Stimulated activated CD4-positive, alpha-beta T cell treated with anti-CD3 and anti-CD28 coated beads, Interleukin-15, amount 100 ng/mL, for 1 hour (primary cell): ENCODE measurements at places on chromosomes 2 and 18.

DNA sequence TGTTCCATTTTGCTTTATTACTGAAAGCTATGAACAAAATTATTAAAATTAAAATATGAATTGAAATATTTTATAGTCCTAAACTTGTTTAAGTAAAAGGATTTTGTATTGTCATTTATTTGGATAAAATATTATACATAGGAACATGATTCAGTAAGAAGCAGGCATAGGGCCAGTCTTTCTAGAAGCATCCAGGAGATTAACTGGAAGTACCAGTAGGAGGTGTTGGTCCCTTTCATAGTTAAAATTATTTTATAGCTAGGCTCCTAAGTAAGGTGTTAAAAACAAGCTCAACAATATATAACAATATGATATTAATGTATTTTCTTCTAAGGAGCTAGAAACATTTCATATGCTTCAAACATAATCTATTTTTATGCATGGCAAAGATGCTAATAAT lies 43.7 kb downstream of the FIGN start:
- DNase-seq = no peak

DNA sequence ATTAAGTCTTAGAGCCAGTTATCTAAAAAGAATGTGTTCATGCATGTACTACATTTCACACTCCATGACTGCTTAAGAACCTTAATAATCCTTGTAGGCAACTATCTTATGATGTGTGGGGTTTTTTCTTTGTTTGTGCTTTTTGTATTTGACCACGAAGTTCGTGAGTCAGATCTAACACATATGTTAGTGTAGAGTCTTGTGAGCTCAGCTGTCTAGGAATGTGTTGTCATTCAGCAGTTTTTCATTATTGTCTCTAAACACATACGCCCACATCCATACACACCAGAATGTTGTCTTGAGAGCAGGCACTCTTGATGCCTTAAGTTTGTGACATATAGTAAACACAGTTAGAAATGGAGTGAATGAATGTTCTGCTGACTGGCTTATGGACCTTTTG lies 38.4 kb downstream of the CAB39 start:
- no peak for DNase-seq

DNA sequence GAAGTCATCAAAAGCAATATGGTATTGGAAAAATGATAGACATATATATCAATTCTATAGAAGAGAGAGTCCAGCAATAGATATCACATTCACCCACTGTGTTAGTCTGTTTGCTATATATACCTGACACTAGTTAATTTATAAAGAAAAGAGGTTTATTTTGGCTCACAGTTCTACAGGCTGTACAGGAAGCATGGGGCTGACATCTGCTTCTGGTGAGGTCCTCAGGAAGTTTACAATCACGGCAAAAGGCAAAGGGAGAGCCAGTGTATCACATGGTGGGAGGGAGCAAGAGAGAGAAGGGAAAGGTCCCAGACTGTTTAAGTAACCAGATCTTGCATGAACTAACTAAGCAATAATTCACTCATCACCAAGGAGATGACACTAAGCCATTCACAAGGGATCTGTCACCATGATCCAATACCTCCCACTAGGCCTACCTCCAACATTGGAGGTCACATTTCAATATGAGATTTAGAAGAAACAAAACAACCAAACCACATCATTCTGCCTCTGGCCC lies 470.6 kb downstream of the METTL4 start:
- DNase-seq = no peak

GRCh38 chr18:31426021-31426420 lies 21.5 kb upstream of the DSG3 start:
- DNase-seq = no peak

GRCh38 chr2:214593727-214594126 lies 182.9 kb downstream of the VWC2L start:
- no peak for DNase-seq

- DNase-seq = no peak
Measured at GRCh38 chr2:155633887-155634570, 698.5 kb downstream of the NR4A2 start.

- no peak for DNase-seq
Measured at GRCh38 chr2:172558372-172558771, 2.5 kb downstream of the PDK1 start.

GRCh38 chr2:15733867-15734673 lies 142.4 kb downstream of the DDX1 start:
- DNase-seq = no peak

- no peak for DNase-seq
Measured at GRCh38 chr2:162215162-162215561, 28.1 kb downstream of the FAP start.

DNA sequence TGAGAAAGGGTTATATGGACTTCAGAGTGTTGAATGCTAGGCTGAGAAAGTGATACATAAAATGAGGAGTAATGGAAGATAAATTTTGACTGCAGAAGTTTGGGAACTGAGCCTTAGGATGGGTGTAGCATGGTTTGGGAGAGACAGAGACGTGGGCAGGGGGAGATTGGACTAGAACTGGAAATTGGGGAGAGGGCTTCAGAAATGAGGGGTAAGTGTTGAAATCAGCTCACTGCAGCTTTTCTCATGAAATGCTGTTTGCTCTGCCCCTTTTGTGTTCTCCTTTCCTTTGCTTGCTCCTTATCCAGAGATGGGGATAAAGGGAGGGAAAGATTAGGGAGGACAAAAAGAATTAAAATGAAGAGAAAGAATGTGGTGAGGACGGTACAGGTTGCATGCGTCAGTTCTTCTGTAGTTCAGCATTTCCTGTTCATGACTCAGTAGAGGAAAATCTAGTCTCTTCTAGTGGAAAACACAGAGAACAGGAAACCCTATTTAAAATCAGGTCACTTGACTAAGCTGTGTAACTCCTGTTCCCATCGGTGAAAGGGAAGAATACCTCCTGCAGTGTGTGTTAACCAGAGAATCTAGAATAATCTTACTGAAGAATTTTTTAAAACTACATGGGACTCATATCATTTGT lies 105.6 kb downstream of the CRIM1 start:
- DNase-seq = no peak

DNA sequence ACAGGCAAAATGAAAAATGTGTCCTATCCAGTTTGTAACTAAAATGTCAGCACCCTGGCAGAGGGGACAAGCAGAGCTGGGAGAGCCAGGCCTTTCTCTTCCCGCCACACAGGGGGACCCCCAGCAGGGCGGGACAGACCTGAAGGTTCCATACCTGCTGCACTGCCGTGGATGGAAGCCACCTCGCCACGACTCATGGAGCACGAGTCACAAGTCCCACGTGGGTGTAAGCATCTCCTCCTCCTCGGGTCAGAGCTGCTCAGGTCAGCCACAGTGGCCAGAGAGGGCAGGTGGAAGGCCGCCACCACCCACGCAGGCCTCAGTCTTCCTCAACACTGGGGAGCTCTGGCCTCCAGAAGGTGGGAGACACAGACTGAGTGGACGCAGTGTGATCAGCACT lies 21.0 kb downstream of the C1QL2 start:
- no peak for DNase-seq

- DNase-seq = no peak
Measured at GRCh38 chr2:69185807-69186206, 172.8 kb downstream of the ANTXR1 start.

DNA sequence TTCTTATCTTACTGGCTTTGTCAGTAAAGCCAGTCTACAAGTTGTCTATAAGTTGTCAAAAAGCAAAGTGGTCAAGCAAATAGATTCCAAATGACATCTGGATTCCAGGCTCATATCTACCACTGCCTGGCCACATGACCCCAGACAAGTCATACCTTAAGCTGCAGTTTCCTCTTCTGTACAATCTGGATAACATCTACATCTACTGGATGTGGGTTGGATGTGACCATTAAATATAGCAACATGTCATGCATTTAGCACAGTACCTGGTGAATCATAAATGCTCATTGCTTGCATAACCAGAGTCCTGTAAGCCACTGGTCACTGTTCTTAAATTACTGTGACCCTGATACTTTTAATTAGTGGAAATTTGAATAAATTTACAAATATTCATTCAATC lies 16.8 kb downstream of the COBLL1 start:
- DNase-seq = no peak

GRCh38 chr2:62568983-62569837 lies 63.2 kb upstream of the TMEM17 start:
- DNase-seq = no peak

DNA sequence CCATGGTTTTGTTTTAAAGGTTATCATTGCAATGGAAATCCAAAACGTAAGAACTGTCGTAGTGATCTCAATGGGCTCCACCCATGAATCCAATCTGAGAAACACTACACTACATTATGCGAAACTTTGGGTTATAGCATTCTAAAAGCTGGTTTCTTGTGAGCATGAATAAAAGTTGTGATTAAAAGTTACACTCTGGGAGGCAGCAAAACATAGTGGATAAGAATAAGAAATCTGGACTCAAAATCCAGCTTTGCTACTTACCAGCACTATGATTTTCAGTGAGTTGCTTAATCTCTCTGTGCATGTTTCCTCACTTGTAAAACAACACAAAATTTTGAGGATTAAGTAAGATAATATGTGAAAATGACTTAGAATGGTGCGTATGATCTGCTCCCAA lies 25.7 kb upstream of the THOC1 start:
- no peak for DNase-seq

GRCh38 chr2:133829450-133830020 lies 261.3 kb upstream of the NCKAP5 start:
- no peak for DNase-seq

DNA sequence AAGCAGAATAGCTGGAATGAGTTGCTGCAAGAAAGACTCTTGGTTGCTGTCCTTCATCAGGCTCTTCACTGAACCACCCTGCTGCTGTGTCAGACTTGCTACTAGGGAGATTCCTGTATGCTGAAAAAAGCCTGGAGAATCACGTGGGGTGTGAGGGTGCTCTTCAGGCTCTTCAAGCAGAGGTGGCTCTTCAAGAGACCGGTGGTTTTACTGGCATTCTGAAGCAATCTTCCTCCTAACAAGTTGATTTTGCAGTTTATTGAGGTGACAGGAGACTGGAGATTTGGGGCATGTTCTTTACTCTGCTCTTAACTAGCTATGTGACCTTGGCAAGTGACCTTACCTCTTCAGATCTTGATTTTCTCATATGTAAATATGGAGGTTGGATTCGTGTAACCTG lies 14.1 kb downstream of the TMEM178A start:
- no peak for DNase-seq

DNA sequence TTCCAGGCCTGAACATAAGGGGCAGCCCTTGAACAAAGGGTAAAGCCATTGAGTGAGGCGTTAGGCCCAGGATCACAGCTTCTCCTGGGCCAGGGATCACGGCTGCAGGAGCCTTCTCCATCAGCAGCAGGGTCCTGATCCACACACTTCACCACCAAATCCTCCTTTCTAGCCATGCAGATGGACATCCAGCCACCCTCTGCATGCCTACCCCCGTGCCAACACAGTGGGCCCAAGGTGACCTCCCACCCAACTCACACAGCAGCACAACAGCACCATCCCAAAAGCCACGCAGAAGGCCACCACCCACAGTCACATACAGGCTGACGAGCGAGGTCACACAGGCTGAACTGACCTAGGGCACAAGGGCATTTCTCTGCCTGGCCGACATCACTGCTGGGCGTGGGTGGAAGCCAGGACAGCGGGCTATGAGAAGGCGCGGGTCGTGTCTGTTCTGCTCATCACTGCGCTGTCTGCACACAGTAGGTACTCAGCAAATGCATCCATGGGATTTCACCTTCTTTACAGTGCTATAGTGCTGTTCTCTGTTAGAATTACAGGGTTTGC lies 31.2 kb downstream of the TFCP2L1 start:
- DNase-seq = no peak

GRCh38 chr2:189542145-189542882 lies 38.3 kb downstream of the SLC40A1 start:
- no peak for DNase-seq

- DNase-seq = no peak
Measured at GRCh38 chr2:118056165-118056534, 32.1 kb upstream of the INSIG2 start.

DNA sequence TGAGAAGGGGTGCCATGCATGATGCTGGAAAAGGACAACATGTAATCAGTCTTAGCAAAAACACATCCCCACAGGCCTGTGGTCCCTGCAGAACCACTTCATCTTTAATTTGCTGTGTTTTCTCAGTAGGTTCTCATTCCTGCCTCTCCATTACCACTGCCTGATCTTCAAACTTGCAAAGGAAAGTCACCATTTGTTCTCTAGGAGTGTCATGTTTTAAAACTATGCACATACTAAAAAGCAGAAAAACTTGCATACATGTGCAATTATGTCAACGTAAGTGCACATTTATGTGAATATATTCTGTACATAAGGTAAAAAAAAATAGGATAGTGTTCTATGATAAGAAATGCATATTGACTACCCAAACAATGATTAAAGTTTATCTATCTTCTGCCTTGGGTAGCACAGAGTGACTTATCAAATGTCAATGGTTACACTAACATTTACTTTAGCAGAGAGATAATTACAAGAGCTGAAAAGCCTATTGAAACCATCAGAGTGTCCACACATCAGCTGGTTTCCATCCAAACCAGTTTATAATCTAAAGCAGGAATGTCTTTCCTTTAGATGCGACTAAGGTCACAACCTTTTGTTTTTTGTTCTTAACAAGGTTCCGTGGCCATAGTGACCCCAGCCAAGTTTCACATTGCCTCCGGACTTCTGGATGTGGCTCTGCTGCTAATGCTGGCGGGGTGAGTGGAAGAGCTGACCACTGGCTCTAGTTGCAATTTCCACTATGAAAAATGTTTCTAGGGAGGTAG lies 58.7 kb upstream of the RMDN2 start:
- no peak for DNase-seq

DNA sequence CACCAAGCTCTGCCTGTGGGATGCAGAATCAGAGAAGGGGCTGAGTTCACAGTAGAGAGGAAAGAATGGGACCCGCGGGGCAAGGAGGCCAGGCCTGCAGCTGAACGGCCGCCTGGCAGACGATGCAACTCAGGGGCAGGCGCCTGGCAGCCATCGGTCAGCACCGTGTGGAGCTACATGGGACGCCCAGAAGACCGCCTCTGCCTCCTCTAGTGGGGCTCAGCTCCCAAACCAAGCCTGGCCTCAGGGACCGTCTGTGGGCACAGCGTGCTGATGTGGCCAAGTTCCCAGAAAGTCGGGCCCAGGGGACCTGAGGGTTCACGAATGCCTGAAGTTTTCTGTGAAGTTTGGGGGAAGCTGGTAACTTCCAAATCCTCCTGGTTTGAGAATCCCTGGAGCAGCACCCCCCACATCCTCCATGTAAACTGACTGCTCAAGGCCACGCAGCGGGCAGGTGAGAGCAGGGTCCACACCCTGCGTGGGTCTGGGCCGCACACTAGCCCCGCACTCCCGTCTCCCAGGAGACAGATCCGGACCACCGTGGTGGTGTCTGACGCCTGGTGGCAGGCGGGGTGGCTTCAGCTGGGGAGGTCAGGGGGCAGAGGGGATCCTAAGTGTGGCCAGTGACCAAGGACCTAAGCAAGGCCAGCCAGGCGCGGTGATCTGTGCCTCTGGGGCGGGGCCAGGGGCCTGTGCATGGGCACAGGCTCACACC lies 14.6 kb downstream of the SNORC start:
- DNase-seq = no peak

- no peak for DNase-seq
Measured at GRCh38 chr18:21701621-21702020, 3.0 kb downstream of the ABHD3 start.
